Activated T-helper 1 cell treated with anti-CD3 and anti-CD28 coated beads, Interleukin-2, amount 50 U/mL, for 16 hours (primary cell): ENCODE measurements at places on chromosomes 6 and 20.

DNA sequence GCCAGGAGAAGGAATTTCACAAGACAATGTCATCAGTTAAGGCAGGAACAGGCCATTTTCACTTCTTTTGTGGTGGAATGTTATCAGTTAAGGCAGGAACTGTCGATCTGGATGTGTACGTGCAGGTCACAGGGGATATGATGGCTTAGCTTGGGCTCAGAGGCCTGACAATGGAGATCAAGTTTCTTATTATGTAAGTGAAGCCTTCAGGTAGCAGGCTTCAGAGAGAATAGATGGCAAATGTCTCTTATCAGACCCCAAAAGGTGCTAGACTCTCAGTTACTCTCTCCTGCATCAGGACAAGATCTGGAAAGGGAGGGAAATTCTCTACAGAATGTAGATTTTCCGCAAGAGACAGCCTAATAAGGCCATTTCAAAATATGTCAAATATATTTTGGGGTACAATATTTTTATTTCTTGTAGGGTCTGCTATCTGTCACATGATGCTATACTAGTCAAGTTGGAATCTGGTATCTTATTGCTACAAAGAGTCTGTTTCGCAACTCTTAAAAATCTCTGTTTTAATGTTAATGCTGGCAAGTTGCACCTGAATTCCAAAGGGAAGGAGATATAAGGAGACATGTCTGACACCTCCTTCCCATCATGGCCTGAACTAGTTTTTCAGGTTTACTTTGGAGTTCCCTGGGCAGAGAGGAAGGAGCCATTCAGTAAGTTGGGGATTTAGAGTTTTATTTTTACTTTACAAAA, 48.8 kb downstream of the TRDN start:
- DNase-seq: no peak

DNA sequence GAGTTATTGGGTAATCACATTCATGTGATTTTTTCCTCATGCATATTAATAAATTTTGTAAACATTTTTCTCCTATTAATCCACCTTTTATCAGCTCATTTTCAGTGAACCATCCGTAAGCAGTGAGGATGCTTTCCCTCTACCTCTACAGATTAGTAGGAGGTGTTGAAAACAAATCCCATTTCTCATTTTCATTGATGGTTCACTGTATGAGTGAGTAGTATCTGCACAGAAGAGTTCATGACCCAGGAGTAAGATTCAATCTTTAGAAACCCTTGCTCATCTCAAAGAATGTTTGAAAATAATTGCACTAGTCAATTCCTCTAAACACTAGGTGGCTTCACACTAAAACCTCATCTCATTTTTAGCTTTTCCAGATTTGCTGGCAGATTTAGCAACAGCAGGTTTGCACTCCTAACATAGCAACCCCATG, 440.0 kb downstream of the HAO1 start:
- DNase-seq: no peak

DNA sequence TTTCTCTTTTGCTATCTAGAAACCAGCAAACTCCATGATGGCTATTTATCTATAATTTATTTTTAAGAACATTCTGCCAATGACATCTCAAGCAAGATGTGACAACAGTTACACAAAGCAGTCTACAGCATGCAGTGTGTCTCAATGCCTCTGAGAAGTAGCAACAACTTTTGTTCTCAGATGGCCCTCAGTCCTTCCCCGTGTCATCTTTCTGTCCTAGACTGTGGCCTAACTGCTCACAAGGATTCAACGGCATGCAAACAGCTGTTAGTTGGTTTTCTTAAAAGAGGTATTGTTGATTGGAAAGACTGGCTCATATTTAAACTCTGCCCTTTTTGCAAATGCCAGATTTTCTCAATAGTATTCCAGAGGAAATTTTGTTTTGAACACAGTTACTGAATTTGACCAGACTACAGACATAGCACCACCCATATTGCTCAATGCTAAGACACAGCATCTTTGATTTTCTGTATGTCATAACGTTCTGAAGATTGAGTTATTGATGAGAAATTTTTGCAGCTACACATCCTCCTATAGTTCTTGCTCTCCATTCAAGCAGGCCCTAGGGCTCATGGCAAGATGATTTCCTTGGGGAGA, 26.1 kb upstream of the F13A1 start:
- no peak for DNase-seq

- no peak for DNase-seq
Measured at GRCh38 chr6:132257561-132257960, 143.7 kb downstream of the MOXD1 start.

- no peak for DNase-seq
Measured at GRCh38 chr20:6769903-6770785, 2.7 kb downstream of the BMP2 start.

DNA sequence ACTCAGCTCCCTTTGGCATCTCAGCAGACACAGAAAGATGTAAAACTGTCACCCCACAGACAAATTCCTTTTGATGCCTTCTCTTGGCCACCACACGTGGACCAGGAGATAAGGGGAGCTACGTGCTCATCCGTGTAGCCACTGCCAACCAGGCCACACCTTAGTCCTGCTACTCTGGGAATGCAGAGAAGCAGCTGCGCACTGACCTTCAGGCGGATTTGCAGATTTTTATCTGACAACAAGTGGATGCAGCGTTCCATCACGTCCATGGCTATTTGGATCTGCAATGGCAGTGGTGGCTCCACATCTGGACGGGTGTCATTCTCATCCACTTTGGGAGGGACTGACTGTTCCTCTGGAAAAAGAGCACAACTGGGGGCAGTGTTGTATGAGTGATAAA, 30.8 kb downstream of the TTI1 start:
- DNase-seq: no peak

DNA sequence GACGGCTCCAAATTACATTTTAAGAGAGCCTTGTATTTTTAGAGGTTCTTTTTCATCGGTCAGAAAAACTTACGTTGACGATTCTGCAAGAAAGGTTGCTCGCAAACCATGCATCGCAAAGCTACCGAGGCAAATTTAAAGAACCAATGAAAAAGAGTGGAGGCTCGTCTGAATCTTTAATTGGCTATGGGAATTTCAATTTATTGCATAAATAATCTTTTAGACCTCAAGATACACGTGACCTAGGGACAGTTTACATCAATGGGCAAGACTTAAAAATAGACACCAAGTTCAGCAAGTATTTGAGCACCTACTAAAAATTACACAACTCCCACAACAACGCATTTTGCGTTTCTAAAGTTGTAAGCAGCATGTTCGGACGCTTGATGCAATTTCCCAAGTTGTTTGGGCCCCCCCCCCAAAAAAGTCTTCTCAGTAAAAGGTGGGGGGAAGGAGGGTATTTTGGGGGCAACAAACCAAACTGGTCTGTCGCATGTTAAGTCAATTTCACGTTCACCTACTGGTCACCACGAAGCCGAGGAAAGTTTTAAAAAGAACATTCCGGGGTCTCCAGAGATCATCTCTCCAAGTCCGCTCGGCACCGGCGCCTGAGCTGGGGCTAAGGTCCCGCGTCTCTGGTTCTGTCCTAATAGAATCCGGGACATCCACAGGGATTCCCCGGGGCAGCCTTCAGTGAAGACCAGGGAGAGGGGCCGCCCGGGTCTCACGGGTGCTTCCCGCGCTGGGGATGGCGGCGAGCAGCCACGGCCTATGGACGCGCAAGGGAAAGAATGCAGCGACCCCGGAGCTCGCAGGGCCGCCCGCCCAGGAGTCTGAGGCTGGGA, 851 bp downstream of the SNX5 start:
- DNase-seq: peak; percentile 7

DNA sequence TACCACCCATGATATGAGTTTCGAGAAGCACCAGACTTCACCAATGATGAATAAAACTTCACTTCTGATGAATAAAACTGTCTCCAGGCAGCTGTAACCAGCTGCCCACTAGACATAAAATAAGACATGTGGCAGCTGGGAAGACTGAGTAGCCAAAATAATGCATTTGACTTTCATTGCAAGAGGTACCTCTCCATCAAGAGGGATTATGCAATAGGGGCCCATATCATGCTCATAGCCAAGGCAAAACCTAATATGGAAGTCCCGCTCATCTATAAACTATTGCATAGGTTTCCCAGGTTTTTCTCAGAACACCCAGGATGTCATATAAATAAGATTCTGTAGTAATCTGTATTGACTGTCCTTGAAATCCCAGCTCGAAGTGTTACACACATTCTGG, 155.5 kb downstream of the SIM1 start:
- DNase-seq: no peak

- DNase-seq: no peak
Measured at GRCh38 chr6:162904069-162904663, 176.4 kb downstream of the PACRG start.

DNA sequence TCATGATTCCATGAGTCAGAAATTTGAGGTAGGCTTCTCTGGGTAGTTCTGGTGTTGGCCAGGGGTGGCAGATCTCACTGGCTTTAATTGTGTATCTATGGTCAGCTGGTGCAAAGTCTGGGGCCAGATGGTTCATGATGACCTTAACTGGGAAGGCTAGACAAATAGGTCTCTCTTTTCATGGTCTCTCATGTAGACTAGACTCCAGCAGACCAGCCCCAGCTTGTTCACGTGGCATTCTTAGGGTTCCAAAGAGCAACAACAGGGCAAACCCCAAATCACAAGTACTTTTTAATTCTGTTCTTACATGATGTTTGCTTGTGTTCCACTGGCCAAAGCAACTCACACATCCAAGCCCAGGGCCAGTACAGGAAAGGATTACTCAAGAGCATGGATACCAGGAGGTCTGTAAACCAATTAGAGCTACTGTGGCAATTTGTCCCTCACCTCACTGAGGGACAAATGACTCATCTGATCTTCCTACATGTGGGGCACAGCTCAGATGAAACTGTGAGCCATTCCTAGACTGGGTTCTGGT, 79.5 kb upstream of the PBOV1 start:
- DNase-seq: no peak
